NCI-H1930 (cell line): ENCODE measurements at places on chromosomes 3 and 15.

DNA sequence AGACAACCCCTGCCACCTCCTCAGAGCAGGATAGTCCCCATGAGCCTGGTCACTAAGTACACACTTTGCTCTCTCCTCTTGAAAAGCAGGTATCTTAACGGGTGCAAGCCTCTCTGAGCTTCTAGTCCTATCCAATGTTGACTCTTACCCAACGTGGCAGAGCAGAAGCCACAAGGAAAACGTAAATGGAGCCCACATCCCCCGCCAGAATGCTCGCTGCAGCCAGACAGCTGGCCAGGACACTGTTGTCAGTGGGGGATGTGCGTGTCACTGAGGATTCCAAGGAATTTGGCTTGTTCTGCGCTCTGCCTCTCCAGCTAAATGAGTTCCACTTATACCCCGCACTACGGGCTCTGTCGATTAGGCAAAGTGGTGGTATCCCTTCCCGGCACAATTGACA lies 67.8 kb upstream of the IGF1R start:
- no peak for DNase-seq

DNA sequence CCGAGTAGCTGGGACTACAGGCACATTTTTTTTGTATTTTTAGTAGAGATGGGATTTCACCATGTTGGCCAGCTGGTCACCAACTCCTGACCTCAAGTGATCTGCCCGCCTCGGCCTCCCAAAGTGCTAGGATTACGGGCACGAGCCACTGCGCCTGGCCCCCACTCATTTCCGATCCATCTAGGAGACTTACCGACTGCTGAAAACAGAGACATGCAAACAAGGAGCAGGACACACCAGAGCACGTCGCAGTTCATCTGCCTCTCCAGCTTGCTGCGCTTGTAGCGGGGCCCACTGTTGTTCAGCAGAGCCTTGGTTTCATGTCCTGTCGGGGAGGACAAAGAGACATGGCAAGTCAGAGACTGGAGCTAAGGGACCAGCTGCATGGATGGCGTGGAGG lies 137.4 kb downstream of the ATP10A start:
- no peak for DNase-seq

DNA sequence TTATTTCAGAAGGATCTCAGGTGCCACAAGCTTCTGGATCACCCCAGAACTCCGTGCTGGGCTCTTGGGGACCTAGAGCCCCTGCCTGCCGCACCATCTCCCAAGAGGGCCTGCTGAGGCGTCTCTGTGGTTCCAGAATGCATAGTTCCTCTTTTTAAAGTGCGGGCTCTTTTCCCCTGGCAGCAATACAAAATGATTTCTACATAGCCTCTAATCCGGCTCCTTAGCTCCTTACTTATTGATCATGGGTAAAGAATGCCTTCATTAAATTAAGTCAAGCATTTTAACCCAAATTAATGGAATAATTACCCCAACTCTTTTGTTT lies 121.9 kb downstream of the ATP10A start:
- no peak for DNase-seq

DNA sequence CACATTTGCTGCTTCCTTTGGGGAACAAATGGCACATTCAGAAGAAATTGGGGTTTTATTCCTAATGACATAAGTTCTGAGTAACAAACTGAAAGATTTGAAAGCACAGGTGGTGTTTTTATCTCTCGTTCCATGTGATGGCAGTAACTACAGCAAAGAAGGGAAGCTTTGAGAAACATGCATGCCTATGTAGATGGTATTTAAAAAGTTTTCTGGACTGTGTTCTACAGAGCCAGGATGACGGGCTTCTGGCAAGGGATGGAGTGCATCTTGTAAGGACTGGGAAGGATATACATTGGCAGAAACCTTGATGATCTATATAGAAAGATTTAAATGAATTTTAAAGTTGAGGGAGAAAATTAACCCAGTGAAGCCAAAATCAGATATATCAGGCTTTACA lies 362.2 kb upstream of the ROPN1 start:
- no peak for DNase-seq

- no peak for DNase-seq
These were observed 8.0 kb downstream of the CHD2 start for GRCh38 chr15:92907896-92908712.

GRCh38 chr15:38564557-38565286 lies at the start of gene RASGRP1:
Gene RASGRP1 (minus strand): TSS chr15:38564814. CDS start chr15:38564628, 186 bp downstream.
- peak; percentile 38 for DNase-seq

- DNase-seq, result no peak
These were observed 177.2 kb upstream of the GBE1 start for GRCh38 chr3:81938681-81939080.

- peak; percentile 46 for DNase-seq
These were observed 26.5 kb downstream of the ATRIP start for GRCh38 chr3:48472923-48473616.

GRCh38 chr3:143170074-143170473 lies 50.5 kb downstream of the CHST2 start:
- DNase-seq, result no peak

DNA sequence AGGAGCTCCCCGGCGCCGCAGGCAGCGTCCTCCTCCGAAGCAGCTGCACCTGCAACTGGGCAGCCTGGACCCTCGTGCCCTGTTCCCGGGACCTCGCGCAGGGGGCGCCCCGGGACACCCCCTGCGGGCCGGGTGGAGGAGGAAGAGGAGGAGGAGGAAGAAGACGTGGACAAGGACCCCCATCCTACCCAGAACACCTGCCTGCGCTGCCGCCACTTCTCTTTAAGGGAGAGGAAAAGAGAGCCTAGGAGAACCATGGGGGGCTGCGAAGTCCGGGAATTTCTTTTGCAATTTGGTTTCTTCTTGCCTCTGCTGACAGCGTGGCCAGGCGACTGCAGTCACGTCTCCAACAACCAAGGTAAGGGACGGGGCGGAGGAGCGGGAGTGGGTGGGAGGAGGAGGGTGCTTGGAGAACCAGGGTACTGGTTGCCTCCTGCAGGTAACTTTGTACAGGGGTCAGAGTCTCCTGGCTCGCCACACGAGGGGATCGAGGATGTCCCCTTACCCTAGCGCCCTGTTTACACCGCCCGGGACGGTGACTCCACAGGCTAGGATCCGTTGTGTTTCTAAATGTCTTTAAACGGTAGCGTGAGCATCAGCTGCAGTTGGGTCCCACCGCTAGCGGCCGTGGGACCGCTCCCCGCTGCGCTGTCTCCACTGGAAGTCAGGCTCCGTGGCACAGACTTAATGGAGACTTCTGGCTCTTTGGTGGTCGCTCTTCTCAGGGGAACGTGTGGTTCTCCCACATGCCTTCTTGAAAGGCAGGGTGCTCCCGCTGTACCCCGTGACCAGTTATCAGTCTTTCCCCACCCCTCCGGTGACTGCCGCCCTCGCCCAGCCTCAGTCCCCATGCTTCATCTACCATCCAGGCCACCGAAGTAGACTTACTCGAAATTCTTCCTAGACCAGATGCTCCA lies 515 bp downstream of the EPHA6 start:
- DNase-seq, result no peak

DNA sequence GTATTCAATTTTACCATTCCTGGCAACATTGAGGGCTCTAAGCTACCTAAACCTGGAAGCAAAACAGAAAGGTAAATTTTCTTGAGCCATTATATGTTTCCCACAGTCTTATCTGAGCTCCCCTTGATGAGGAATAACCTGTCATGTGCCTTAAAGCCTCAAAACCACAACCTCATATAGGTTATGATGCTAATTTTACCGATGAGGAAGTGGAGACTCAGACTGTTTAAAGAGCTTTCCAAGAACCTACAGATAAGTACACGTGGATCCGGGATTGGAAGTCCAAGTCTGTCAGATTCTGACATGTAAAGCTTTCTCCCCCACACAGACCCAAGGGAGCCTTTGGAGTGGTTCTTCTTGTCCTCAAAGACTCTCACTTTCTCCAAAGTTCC lies 140.5 kb downstream of the SEMA6D start:
- DNase-seq, result no peak

DNA sequence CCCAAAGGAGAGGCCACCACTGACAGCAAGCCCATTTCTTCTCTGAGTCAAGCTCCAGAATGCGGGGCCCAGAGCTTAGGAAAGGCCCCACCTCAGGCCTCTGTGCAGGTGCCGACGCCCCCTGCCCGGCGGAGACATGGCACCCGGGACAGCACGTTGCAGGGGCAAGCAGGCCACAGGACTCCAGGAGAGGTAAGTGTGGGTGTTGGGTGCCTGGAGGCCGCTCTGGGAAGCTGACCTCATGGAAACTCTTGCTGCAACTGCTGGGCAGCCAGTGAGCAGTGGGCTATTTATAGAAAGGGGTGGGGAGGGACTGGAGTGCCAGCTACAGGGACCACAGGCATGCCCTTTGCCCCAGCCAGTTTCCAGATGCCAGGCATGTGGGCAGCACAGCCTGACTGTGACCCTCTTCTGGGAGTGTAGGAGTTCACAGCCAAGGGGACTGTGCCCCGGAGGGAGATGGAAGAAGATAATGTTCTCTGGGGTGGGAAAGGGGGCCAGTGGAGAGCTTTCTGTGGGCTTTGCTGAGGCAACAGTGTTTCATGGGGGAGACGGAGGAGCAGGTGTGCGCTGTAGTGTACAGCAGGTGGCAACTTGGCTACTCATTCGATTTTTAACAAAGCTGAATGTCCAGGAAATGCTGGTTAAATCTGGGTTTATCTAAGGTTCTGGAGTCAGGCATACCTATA lies 23.7 kb downstream of the ALPK3 start:
- DNase-seq, result no peak

- no peak for DNase-seq
These were observed 58.8 kb upstream of the GOLGA8A start for GRCh38 chr15:34496207-34496995.

- DNase-seq, result no peak
These were observed 13.2 kb downstream of the ADAMTS9 start for GRCh38 chr3:64674591-64675076.

DNA sequence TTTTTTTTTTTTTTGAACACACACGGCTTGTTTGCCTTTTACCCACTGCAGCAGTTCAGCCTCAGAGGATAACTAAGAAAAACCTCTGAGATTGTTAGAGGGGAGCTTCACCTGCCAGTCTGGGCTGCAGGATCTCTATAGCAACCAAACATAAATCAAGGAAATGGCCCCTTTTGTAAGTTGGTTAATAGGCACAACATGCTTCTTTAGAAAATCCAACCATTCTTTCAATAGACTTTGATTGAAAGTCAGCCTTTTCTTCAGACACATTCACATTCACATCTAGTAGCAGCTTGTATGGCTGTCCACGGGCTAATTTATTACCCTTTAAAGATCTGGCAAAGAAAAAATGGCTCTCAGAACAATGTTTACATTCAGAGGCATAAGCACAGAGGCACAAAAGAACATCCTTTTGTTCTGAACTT lies 136.6 kb upstream of the RARB start:
- DNase-seq, result peak; percentile 29

- no peak for DNase-seq
These were observed 76.8 kb downstream of the TNIK start for GRCh38 chr3:171383206-171384018.

- no peak for DNase-seq
These were observed 8.5 kb upstream of the DAG1 start for GRCh38 chr3:49461443-49462171.

GRCh38 chr3:101453961-101454360 lies 59.1 kb downstream of the SENP7 start:
- DNase-seq, result no peak

- DNase-seq, result no peak
These were observed 5.6 kb downstream of the GALNT15 start for GRCh38 chr3:16179771-16180736.

DNA sequence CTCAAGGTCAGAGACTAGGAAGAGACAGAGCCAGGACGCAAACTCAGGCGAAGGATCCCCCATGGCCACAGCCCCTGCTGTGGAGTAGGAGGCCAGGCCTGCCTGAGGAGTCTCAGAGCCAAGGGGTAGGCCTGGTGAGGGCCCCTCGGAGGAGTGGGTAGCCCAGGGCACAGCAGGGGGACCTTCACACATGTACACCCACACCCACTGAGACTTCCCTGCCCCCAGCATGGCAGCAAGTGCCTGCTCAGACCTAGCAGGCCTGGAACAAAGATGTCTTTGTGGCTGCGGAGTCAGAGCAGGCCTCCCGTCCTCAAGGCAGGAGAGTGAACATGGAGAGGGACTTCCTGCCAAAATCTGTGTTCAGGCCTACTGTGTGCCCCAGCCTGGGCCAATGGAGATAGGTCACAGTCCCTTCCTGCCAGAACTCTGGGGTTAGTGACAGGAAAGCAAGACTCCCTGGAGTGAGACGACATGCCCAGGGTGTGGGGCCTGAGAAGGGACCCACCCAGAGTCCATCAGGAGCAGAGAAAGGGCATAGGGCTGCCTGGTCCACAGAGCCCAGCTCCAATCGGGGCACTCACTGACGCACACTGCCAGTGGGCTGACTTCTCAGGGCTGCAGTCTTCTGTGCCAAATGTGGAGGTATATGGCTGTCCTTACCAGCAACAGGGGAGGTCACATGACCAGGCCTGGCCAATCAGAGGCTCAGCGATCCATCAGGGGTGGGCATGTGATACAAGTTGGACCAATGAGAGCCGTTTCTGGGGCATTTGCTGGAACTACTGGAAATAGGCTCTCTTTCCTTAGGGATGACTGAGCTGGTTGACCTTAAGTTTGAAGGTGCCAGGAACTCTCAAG lies 2.3 kb downstream of the GRIP2 start:
- DNase-seq, result no peak

GRCh38 chr3:46091741-46092701 lies 64.7 kb upstream of the XCR1 start:
- DNase-seq, result no peak

GRCh38 chr15:46343196-46343935 lies 708.5 kb downstream of the SQOR start:
- DNase-seq, result no peak

- DNase-seq, result no peak
These were observed 62.4 kb upstream of the STAC start for GRCh38 chr3:36317915-36318314.

DNA sequence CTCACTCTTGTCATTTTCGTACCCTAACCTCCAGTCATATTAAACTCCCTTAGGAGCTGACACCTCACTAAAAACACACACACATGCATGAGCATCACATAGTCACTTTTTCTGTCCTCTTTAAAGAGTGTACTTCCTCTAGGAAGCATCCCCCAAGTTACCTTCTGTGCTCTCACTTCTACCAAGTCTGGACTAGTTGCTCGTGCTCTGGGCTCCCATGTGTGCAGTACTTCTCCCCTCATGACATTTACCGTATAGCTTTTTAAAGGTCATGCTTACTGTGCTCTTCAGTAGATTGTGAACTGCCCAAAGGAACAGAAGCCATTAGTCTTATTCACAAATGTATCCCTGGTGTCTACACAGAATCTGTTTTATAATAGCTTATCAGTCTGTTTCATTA lies 42.0 kb downstream of the CRYBG3 start:
- DNase-seq, result no peak

DNA sequence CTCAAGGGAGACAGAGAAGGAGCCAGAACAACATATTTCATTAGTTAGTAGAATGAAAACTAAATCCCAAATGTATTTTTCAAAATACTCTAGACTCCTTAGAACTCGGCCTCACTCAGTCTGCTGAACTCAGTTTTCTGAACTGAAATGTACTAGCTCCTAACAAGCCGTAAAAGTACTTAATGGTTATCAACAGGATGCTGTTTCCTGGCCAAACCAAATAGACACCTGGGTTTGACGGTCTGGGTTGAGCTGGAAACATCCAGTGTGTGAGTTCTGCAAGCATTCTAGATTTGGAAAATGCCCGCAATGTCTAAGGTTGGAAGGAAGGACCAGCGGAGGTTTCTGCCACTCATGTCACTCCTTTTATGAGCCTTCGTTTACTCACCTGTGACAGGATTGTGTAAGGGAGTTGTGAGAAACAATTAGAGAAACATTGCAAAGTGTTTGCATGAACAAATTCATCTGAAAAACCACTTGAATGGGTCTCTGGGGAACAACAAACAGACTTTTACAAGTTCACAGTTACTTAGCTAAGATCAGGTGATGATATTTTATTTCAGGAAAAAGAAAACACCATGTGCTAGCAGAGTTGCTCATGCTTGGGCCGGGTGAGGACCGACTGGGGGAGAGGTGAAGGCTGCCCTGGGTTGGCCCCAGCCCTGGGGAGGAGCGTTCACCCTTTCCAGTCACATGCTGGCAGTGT lies 151.0 kb downstream of the ALDH1A2 start:
- no peak for DNase-seq
